Suprapubic skin (tissue), 4 donors: ENCODE measurements at places on chromosomes 11 and 22. TPM values are rescaled to one million over a fixed set of nuclear protein-coding genes. Genes with fewer than 3 reads are reported as not detected.

DNA sequence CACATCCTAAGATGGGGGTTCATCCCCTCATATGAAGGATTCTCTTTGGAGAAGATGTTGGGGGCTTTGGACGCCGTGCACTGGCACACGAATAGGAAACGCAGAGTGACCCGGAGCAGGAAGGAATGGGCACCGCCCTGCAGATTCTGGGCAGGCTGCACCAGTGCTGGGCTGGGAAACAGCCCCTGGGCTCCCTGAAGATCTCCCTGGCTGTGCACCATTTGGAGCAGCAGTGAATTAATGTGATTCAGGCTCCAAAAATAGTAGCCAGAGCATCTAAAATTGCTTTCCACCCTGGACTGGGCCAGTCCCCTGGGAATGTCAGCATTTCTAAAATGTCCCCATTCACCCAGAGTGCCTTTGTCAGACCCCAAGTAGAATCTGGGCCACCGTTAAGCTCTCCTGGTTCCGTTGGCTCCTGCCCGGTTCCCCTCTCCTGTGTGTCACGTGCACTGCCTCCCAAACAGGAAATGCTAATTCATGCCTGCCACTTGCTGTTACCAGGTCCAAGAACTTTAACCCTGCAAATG is 18.6 kb downstream of the IRAG1 start:
- peak overlapping the region; percentile 15 for H3K4me3 ChIP-seq
- H3K36me3 ChIP-seq = no peaks in the 10 kb centered on the region
- DNase-seq = peak; percentile 73
- no peaks in the 10 kb centered on the region for H3K27me3 ChIP-seq
- H3K27ac ChIP-seq = peak overlapping the region; percentile 84

- no peaks in the 10 kb centered on the region for H3K27me3 ChIP-seq
- no peak overlapping the region for H3K4me3 ChIP-seq
- H3K4me1 ChIP-seq = no peaks in the 10 kb centered on the region
- peaks cover 34% of the 10 kb centered on the region for H3K36me3 ChIP-seq
- no peak overlapping the region for H3K27ac ChIP-seq
Measured at GRCh38 chr11:110243791-110244190, 52.6 kb downstream of the RDX start.

The TPH1 gene
- 1.9 TPM for total RNA-seq

The CCDC15 gene
- total RNA-seq = 4.8 TPM

The THRSP gene
- total RNA-seq = 129 TPM

The NEFH gene
- not detected for total RNA-seq

- no peaks in the 10 kb centered on the region for H3K27me3 ChIP-seq
- no peak overlapping the region for H3K4me3 ChIP-seq
- H3K36me3 ChIP-seq = no peaks in the 10 kb centered on the region
- no peak for DNase-seq
- H3K4me1 ChIP-seq = no peaks in the 10 kb centered on the region
- H3K27ac ChIP-seq = no peak overlapping the region
Measured at GRCh38 chr11:21798216-21798615, 394.7 kb upstream of the ANO5 start.

The MRGPRX4 gene
- total RNA-seq = not detected

DNA sequence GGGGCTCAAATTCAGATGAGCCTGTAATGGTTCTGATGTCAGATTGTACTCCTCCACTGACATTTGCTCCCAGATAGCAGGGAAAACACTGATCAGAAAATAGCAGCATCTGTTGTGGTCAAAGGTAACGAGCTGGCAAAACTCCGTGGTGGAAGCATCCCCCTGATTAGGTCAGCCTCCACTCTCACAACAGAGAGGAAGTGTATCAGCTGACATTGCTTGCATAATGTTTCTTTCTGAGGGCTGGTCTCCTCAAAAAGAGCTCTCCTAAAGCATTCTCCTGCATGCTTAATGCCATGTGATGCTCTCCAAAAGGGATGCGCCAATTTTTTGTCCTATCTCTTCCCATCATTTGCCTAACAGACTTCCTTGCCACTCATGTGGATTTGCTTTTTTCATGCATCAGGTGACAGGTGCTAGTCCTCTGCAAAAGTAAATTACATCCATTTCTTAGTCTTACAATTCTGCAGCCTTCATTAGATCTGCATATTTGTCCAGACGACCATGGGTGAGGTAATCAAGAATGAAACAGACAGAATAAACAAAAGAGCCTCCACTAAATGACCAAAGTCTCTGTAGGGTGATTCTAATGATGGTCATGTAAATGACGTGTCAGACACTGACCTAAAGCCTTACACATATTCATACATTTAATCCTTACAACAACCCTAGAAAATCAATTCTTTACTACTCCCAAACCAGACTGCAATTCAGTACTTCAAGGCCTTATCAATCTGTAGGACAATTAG is 6.4 kb upstream of the TENM4 start:
- no peak overlapping the region for H3K27ac ChIP-seq
- no peaks in the 10 kb centered on the region for H3K36me3 ChIP-seq
- no peak for DNase-seq

The FGF19 gene
- not detected for total RNA-seq

- no peak overlapping the region for H3K4me3 ChIP-seq
- DNase-seq = no peak
- no peaks in the 10 kb centered on the region for H3K27me3 ChIP-seq
- no peaks in the 10 kb centered on the region for H3K4me1 ChIP-seq
Measured at GRCh38 chr11:129268371-129268770, 76.2 kb upstream of the ARHGAP32 start.

The UBQLN3 gene
- total RNA-seq = not detected

The DENND6B gene
- 3.3 TPM for total RNA-seq
